ENCODE measurements at places on chromosomes 3 and 15. TPM values are rescaled to one million over a fixed set of nuclear protein-coding genes. Genes with fewer than 3 reads are reported as not detected.
A peak's percentile ranks its signal among the peaks of the same experiment; 100 is the strongest.

Gene PRICKLE2
- polyA plus RNA-seq: 2.2 TPM

Gene WDR93
- 0.37 TPM for polyA plus RNA-seq

Gene RARB
- polyA plus RNA-seq: 1.7 TPM

- DNase-seq: no peak
- no peak overlapping the region for H3K4me3 ChIP-seq
- H3K36me3 ChIP-seq: no peaks in the 10 kb centered on the region
These were observed 102.9 kb downstream of the SUCLG2 start for GRCh38 chr3:67551361-67552016.

- no peaks in the 10 kb centered on the region for H3K4me1 ChIP-seq
- DNase-seq: no peak
- no peak overlapping the region for H3K4me3 ChIP-seq
- no peaks in the 10 kb centered on the region for H3K27me3 ChIP-seq
- no peak overlapping the region for H3K27ac ChIP-seq
These were observed 53.3 kb upstream of the FOXB1 start for GRCh38 chr15:59950603-59951388.

DNA sequence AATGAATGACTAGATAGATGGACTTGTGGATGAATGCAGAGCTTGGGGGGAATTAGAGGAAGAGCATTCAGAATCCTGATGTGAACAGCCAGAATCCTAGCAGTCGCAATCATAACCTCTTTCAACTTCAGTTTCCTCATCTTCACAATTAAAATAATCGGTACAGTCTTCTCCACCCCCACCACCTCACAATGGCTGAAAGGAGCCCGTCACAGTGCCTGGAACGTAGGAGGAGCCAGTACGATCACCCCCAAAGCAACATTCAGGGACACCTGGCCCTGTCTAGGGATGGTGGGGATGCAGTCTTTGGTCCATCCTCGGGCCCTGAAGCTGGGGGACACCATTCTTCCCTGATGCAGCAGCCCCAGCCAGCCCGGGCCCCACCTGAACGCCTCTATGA lies 80.4 kb upstream of the RPL32 start:
- DNase-seq: no peak
- H3K27ac ChIP-seq: no peak overlapping the region
- no peaks in the 10 kb centered on the region for H3K4me1 ChIP-seq
- no peak overlapping the region for H3K4me3 ChIP-seq
- H3K36me3 ChIP-seq: peaks cover 89% of the 10 kb centered on the region

DNA sequence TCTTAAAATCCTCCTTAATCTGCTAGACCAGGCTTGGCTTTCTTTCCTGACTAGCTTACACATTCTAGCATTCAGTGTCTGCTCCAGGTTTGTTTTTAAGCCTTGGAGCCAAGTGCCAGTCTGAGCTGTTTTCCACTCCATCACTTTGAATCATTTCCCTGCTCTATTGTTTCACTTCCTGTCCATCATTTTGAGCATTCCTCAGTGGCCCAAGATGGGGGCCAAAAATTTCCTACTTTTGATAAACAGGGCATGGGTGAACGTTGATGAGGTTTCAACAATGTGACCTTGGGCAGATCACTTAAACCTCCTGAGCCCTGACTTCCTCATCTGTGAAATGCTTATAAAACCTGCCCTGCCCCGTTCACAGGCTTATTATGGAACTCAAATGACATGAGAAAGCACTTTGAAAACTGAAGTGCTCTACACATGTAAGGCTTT lies 4.4 kb downstream of the CYP19A1 start:
- H3K27me3 ChIP-seq: no peaks in the 10 kb centered on the region
- DNase-seq: no peak
- peak overlapping the region; percentile 10 for H3K27ac ChIP-seq

GRCh38 chr15:42868683-42869082 lies 51.9 kb downstream of the TTBK2 start:
- H3K27me3 ChIP-seq: no peaks in the 10 kb centered on the region
- no peaks in the 10 kb centered on the region for H3K36me3 ChIP-seq
- no peak for DNase-seq

DNA sequence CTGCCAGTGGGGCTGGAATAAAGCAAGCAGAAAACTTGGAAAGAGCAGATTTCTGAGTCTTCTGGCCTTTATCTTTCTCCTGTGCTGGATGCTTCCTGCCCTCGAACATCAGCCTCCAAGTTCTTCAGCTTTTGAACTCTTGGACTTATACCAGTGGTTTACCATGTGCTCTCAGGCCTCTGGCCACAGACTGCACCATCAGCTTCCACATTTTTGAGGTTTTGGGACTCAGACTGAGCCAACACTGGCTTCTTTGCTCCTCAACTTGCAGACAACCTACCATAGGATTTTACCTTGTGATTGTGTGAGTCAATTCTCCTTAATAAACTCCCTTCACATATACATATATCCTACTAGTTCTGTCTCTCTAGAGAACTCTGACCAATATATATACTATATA lies 706.6 kb downstream of the NR2F2 start:
- no peaks in the 10 kb centered on the region for H3K27me3 ChIP-seq
- H3K36me3 ChIP-seq: no peaks in the 10 kb centered on the region
- no peak overlapping the region for H3K4me3 ChIP-seq
- H3K27ac ChIP-seq: no peak overlapping the region
- H3K4me1 ChIP-seq: no peaks in the 10 kb centered on the region

DNA sequence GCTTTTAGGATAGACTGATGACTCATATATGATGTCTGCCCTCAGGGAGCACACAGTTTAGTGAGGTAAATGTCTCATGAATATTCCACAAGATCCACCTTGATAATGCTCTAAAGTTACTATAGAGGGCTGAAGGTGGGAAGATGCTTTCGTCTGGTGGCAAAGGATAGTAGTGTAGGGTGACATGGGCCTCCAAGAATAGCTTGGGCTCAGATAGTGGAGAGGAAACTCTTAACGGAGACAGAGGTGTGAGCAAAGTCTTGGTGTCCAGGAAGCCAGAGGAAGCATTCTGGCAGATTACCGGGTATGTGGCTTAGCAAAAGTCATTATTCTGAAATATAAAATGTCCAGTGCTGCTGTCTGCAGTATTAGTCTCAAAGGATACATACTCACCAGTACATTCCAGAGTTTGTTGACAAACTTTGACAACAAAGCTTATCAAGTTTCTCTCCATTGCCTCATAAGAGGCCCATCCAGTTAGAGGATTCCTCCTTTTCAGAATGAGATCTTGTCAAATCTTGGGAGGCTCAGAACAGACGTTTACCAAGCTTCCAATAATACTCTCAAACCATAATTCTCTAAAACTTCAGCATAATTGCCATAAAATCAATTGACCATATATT lies 316.7 kb downstream of the LPP start:
- peaks cover 12% of the 10 kb centered on the region for H3K4me1 ChIP-seq
- H3K36me3 ChIP-seq: no peaks in the 10 kb centered on the region
- H3K4me3 ChIP-seq: no peak overlapping the region
- DNase-seq: no peak
- no peaks in the 10 kb centered on the region for H3K27me3 ChIP-seq

Gene SLC9C1
- polyA plus RNA-seq: not detected

GRCh38 chr3:49903451-49904424 lies at the start of gene MST1R:
Gene MST1R (minus strand): TSS chr3:49903873. CDS start chr3:49903609, 264 bp downstream.
- peak; percentile 49 for DNase-seq
- H3K36me3 ChIP-seq: no peaks in the 10 kb centered on the region
- no peaks in the 10 kb centered on the region for H3K27me3 ChIP-seq
- no peak within 1 kb of the TSS for H3K27ac ChIP-seq

Gene COL8A1
- 7.7 TPM for polyA plus RNA-seq

Gene ASB14
- not detected for polyA plus RNA-seq

DNA sequence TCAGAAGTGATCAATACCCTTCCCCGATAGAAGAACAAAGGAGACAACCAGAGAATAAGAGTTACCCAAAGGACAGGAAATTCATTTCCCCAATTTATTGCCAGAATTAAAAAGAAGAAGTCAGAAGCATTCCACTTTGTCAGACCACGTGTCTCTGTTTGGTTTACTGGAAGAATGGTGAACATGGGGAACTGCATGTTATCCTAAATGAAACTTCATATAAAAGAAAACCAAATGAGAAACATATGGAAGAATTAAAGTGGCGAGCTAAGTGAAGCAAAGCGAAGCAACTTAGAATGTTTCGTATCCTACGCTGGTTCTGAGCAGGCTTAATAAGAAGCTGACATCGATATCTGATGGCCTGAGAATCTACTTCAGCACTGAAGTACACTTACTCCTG lies 190.7 kb downstream of the MAGI1 start:
- H3K36me3 ChIP-seq: no peaks in the 10 kb centered on the region
- H3K27ac ChIP-seq: no peak overlapping the region

- H3K36me3 ChIP-seq: no peaks in the 10 kb centered on the region
- peaks cover 7% of the 10 kb centered on the region for H3K4me1 ChIP-seq
- no peak for DNase-seq
- no peak overlapping the region for H3K4me3 ChIP-seq
- no peak overlapping the region for H3K27ac ChIP-seq
- no peaks in the 10 kb centered on the region for H3K27me3 ChIP-seq
These were observed 59.1 kb upstream of the PSMD6 start for GRCh38 chr3:64082411-64082810.

GRCh38 chr15:55853134-55853533 lies 110.2 kb upstream of the PRTG start:
- no peak overlapping the region for H3K4me3 ChIP-seq
- no peaks in the 10 kb centered on the region for H3K27me3 ChIP-seq
- H3K36me3 ChIP-seq: no peaks in the 10 kb centered on the region
- H3K4me1 ChIP-seq: no peaks in the 10 kb centered on the region
- no peak overlapping the region for H3K27ac ChIP-seq

DNA sequence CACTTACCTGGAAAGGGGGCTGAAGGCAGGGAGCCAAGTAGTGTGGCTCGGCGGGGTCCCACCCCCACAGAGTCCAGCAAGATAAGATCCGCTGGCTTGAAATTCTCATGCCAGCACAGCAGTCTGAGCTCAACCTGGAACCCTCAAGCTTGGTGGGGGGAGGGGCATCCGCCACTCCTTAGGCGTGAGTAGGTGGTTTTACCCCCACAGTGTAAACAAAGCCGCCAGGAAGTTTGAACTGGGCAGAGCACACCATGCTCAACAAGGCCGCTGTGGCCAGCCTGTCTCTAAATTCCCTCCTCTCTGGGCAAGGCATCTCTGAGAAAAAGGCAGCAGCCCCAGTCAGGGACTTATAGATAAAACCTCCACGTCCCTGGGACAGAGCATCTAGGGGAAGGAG lies 156.3 kb downstream of the KBTBD8 start:
- H3K27ac ChIP-seq: no peak overlapping the region
- no peaks in the 10 kb centered on the region for H3K4me1 ChIP-seq
- no peaks in the 10 kb centered on the region for H3K27me3 ChIP-seq
- no peaks in the 10 kb centered on the region for H3K36me3 ChIP-seq
- no peak overlapping the region for H3K4me3 ChIP-seq
- no peak for DNase-seq

GRCh38 chr15:93583968-93584367 lies 495.0 kb upstream of the RGMA start:
- no peak overlapping the region for H3K4me3 ChIP-seq
- H3K4me1 ChIP-seq: no peaks in the 10 kb centered on the region
- no peaks in the 10 kb centered on the region for H3K36me3 ChIP-seq
- no peaks in the 10 kb centered on the region for H3K27me3 ChIP-seq
- H3K27ac ChIP-seq: no peak overlapping the region

Gene TRAT1
- 0.16 TPM for polyA plus RNA-seq

- no peak overlapping the region for H3K27ac ChIP-seq
- no peaks in the 10 kb centered on the region for H3K27me3 ChIP-seq
- H3K4me1 ChIP-seq: no peaks in the 10 kb centered on the region
- no peaks in the 10 kb centered on the region for H3K36me3 ChIP-seq
- no peak for DNase-seq
These were observed 34.2 kb upstream of the INO80 start for GRCh38 chr15:41150279-41150678.

- H3K27ac ChIP-seq: no peak overlapping the region
- H3K4me1 ChIP-seq: no peaks in the 10 kb centered on the region
- DNase-seq: no peak
- H3K27me3 ChIP-seq: peaks cover 71% of the 10 kb centered on the region
These were observed 38.2 kb downstream of the ZIC4 start for GRCh38 chr3:147368151-147368550.

Gene SLC26A6
- polyA plus RNA-seq: 8.3 TPM

DNA sequence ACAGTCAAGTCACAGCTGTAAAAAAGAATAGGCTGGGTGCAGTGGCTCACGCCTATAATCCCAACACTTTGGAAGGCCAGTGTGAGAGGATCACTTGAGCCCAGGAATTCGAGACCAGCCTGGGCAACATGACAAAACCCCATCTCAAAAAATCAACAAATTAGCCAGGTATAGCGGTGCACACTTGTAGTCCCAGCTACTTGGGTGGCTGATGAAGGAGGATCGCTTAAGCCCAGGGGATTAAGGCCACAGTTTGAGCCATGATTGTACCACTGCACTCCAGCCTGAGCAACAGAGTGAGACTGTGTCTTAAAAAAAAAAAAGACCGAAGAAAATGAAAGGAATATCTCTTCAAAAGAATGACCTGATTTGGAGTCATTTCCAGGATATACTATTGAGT lies 6.6 kb downstream of the HERC1 start:
- no peak overlapping the region for H3K27ac ChIP-seq
- H3K27me3 ChIP-seq: no peaks in the 10 kb centered on the region
- H3K4me1 ChIP-seq: peaks cover 7% of the 10 kb centered on the region
- no peaks in the 10 kb centered on the region for H3K36me3 ChIP-seq

DNA sequence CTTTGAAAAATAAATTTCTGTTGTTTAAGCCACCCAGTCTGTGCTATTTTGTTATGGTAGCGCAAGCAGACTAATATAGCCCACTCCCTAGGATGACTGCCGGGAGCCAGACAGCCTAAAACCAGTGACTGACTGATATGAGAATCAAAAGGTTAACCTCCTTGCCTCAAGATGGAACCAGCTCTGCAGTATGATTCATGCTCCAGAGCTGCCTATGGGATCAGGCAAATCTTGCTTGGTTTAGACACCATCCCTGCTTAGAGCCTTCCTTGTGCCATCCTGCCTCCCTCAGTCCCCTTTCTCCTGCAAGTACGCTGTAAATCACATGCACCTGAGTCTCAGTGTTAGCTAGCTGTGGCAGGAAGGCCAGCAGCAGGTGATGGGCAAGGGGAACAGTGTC lies 39.3 kb downstream of the TRANK1 start:
- peaks cover 4% of the 10 kb centered on the region for H3K4me1 ChIP-seq
- no peak for DNase-seq
- no peaks in the 10 kb centered on the region for H3K36me3 ChIP-seq
- H3K27ac ChIP-seq: no peak overlapping the region
- H3K4me3 ChIP-seq: no peak overlapping the region
- no peaks in the 10 kb centered on the region for H3K27me3 ChIP-seq

Gene POLG
- 51.3 TPM for polyA plus RNA-seq

- H3K27me3 ChIP-seq: no peaks in the 10 kb centered on the region
- H3K27ac ChIP-seq: no peak overlapping the region
- DNase-seq: no peak
- no peaks in the 10 kb centered on the region for H3K36me3 ChIP-seq
- H3K4me1 ChIP-seq: no peaks in the 10 kb centered on the region
- no peak overlapping the region for H3K4me3 ChIP-seq
These were observed 844.5 kb downstream of the TBL1XR1 start for GRCh38 chr3:176352716-176353334.

Gene IMPG2
- 0.35 TPM for polyA plus RNA-seq

GRCh38 chr3:150985711-150986110 lies 13.2 kb upstream of the CLRN1 start:
- H3K27ac ChIP-seq: no peak overlapping the region
- H3K27me3 ChIP-seq: no peaks in the 10 kb centered on the region
- no peak for DNase-seq
- H3K4me3 ChIP-seq: no peak overlapping the region
- H3K4me1 ChIP-seq: no peaks in the 10 kb centered on the region

Gene ZXDC
- polyA plus RNA-seq: 17.4 TPM

GRCh38 chr3:33211444-33211843 lies 7.2 kb downstream of the SUSD5 start:
- H3K4me1 ChIP-seq: no peaks in the 10 kb centered on the region
- H3K36me3 ChIP-seq: no peaks in the 10 kb centered on the region
- no peak overlapping the region for H3K4me3 ChIP-seq
- DNase-seq: peak; percentile 33
- no peaks in the 10 kb centered on the region for H3K27me3 ChIP-seq
- no peak overlapping the region for H3K27ac ChIP-seq

Gene B3GALNT1
- 10.7 TPM for polyA plus RNA-seq
